ENCODE measurements at places on chromosomes 6 and 20.

GRCh38 chr6:42766163-42766670, 15.6 kb upstream of the BICRAL start:
- DNase-seq: no peak

DNA sequence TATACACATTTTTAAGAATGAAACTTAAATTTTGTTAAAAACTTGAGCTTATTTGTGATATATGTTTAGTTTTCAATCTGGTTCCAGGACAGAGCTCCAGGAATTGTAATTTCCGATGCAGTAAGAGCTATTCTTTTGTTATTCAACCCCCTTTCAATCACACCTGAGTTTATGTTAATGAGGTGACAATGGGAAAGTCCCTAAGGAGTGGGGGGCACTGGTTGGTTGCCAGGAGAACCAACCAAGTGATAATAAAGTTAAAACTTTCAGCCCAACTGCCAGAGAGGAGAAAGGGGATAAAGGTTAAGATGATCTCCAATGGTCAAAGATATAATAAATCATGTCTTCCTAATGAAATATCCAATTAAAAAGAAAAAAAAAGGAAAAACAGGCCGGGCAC, 19.8 kb downstream of the MDN1 start:
- no peak for DNase-seq

GRCh38 chr6:110415086-110415916, at the start of gene DDO:
TSS of gene DDO (minus strand) at chr6:110415575. CDS start at chr6:110413462, 2,113 bp downstream.
- DNase-seq: no peak

- DNase-seq: no peak
Measured at GRCh38 chr6:17059022-17059421, 42.8 kb upstream of the STMND1 start.

DNA sequence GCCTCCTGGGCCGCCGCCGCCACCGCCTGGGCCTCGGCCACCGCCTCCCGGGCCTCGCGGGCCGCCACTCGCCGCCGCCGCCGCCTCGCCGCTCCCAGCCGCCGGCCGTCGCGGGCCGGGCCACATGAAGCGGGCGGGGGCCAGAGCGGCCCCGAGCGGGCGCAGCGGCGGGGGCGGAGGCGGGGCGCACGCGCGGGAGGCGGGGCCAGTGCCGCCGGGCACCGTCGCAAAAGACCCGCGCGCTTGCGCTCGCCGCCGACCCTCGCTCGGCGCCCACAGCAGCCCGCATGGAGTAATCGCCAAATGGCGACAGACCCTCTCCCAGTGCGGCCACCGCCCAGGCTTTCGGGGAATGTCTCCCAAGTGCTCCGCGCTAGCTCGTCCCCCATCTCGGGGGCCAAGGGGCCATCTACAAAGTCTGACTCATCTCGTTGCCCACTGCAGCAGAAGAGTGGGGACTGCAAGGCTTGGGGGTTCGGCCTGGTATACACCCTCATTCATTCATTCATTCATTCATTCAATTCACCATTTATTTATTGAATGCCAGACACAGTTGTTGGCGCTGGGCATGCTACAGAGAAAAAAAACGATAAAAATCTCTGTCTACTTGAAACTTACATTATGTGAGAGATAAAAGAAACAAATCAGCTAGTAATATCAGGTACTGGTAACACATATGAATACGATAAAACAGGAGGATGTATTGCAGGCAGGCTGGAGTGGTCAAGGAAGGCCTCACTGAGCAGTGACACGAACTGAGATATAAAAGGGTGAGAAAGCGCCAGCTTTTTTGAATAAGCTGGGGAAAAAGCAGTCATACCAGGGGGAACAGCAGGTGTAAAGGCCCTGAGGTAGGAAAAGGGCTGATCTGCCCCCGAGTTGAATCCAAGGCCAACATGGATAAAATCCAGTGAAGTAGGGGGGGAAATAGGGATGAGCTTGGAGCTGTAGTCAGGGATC, at the start of gene B4GALT5:
B4GALT5 (minus strand) TSS at position 126 of the 960 bp plus-strand sequence. CDS start 188 bp downstream, outside the sequence.
- DNase-seq: peak; percentile 41

- no peak for DNase-seq
Measured at GRCh38 chr6:167817729-167818128, 9.0 kb upstream of the AFDN start.

- DNase-seq: no peak
Measured at GRCh38 chr6:144724818-144725217, 439.7 kb downstream of the UTRN start.

DNA sequence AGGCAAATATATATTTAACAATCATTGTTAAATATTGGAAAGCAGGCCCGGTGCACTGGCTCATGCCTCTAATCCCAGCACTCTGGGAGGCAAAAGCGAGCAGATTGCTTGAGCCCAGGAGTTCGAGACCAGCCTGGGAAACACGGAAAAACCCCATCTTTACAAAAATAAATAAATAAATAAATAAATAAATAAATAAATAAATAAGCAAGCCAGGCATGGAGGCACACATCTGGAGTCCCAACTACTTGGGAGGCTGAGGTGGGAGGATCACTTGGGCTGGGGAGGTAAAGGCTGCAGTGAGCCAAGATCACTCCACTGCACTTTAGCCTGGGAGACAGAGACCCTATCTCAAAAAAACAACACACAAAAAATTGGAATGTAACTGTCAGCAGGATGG, 53.7 kb downstream of the ZFP64 start:
- DNase-seq: no peak

DNA sequence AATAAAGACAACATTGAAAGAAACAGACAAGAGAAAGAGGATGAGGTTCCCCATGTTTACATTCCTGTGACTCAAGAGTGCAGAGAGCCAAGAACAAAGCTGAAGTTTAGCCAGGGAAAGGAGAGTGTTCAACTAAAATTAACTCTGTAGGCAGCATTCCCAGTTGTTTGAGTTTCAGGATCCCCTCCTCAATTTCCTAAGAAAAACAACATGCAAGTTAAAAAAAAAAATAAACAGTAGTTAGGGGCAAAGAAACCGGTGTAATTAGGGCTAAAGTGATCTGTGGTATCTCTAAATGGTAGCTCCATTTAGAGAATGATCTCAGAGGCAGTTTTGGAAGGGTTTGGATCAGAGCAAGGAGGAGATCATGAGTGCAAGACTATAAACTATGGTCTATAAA, 30.9 kb upstream of the RAB23 start:
- no peak for DNase-seq

DNA sequence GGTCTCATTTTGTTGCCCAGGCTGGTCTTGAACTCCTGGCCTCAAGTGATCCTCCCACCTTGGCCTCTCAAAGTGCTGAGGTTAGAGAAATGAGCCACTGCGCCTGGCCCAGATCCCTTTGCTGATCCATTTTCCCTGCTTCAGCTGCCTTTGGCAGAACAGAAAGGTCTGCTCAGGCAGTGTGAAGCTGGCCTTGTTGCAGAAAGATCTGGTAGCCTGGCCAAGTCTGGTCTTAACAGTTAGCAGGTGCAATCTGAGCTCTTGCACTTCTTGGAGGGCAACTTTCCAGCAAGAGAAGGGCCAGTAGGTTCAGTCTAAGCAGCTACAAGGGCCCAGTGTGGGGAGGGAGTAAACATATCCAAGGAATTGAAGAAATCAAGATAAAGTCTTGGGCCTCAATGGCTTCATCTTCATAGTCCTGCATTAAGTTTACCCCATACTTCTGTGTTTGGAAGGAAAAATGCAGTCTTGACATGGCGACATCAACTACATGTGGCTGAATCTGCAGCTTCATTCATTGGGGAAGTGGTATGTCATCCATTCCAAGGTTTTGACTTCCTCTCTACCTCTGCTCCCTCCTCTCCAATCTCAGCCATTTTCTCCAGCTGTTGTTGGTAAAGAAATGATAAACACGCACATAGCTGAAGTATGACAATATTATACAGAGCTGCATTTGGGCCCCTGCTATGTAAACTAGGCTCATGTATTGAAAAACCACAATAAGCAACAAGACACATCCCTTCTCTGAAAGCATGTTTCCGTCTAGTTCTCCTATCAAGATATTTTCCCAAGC, 39.0 kb upstream of the NEDD9 start:
- no peak for DNase-seq

- no peak for DNase-seq
Measured at GRCh38 chr20:13402171-13402760, 181.2 kb downstream of the ISM1 start.

DNA sequence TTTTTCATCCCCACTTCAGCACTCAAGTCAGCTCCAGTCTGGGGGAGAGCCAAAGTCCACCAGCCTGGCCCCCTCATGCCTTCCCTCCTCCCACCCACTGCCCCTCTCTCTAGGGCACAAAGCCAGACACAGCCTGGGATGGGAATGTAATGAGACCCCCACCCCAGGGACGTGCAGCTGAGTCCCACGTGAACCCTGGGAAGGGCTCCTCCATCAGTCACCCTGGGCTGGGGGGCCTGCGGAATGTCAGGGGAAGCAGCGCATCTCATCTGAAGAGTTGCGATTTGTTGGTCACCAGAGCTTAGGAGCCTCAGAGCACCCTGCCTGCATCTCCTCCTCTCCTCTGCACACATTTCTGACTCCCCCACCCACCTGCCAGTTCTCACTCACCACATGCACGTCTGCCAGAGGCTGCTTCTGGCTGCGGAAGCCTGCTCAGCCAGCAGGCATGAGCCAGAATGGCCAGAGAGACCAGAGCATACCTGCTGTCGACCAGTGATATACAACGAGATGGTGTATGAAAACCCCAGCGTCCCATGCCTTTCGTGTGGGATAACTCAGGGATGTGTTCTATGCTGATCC, 167.1 kb upstream of the TOP1 start:
- no peak for DNase-seq

DNA sequence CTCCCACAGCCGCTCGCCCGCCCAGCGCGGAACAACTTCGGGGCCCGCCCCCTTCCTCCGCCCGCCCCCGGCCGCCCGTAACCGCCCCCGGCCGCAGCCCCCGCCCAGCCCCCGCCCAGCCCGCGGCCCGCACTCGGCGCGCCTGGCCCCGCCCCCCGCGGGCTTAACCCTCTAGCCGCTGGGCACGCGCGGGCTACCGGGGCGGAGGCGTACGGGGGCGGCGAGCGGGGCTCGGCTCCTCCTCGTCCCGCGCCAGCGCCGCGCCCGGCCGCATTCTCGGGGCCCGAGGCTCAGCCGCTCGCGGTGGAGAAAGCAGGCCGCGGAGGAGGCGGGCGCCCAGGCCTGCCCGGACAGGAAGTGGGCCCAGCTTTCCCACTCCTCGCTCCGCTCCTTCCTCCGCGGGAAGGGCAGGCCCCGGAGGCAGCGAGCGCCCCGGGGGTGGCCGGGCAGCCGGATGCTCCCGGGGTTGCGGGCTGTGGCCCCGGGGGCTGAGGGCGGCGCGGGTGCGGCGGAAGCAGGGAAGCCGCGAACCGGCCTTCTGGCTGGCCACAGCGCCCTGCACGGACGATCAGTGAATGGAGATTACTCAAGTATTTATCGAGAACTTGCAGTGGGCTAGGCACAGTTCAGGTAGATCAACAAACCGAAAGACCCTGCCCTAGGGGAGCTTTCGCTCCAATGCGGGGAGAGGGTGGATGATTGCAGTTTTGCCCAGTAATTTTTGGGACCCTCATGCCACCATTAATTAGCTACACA, at the start of gene TRAM2:
TRAM2 (minus strand) TSS at position 39 of the 756 bp plus-strand sequence. CDS start 145 bp downstream, outside the sequence.
- peak; percentile 77 for DNase-seq

GRCh38 chr20:17343656-17344452, 117.0 kb downstream of the PCSK2 start:
- DNase-seq: no peak

GRCh38 chr20:48181261-48181935, 396.1 kb upstream of the SULF2 start:
- no peak for DNase-seq

GRCh38 chr20:48626226-48626937, 201.4 kb downstream of the PREX1 start:
- no peak for DNase-seq

GRCh38 chr20:58378704-58379103, 10.3 kb upstream of the VAPB start:
- DNase-seq: no peak

DNA sequence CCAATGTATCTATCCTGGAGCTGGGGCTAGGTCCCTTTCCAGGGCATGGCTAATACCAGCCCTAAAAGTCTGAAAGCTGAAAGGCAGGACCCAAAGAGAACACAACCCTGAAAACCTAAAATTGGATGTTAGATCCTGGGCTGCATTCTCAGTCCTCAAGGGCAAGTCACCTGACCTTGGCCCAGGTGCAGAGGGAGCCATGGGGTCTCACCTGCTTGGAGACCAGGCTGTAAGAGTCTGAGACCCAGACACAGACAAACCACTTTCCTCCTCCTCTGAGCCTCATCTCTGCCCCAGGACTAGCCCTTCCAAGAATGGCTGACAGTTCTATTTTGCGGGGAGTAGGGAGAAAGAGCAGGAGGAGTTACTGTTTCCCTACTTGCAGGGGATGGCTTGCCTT, 60.0 kb downstream of the EFCAB8 start:
- no peak for DNase-seq

DNA sequence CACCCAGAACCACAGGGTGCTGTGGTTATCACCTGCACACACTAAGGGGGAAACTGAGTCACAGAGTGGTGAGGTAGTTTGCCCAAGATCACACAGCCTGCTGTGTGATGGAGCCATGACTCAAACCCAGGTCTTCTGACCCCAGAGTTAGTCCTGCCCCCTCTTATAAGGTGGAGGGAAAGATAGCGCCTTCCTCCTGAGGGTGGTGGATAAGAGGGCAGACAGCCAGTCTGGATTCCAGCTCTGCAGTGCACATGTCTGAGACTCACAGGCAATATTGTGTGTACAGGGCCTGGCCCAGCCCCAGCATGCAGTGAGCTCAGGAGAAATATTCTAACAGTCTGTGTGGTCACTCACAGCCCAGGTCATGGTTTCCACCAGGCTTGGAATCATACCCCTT, 393.7 kb downstream of the CDH4 start:
- no peak for DNase-seq

DNA sequence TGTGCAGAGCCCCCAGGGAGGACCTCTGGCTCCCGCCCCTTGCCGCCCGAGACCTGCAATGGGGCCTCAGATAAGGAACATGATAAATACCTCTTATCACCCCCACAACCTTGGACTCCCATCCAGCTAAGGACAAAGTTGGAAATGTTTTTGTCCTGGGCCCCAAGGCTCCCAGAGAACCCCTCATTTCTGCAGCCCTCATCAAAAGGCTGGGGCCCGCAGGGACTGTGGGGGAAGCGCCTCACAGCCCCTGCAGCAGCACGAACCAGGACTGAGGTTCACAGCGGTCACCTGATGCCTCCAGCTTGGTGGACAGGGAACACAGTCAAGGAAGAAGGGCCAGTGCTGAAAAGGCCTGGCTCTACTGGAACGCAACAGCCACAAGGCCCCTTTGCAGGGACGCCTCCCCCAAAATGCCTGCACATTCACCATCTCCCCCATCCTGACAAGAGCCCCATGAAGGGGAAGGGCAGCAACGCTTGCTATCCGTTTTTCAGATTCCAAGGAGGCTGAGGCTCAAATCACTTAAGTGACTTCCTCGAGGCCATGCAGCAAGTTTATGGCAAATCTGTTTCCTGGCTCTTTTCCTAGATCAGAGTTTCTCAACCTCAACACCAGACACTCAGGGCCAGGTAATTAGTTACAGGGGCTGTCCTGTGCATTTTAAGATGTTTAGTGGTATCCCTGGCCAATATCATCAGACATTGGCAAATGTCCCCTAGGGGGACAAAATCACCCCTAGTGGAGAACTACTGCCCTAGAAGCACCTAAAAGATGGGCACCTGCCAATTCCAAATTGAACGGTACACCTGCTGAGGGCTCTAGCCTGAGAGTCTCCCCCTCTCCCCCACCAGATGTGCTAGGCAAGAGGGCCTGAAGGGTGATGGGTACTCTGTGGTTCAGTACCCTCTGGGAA, 10.6 kb downstream of the TFEB start:
- no peak for DNase-seq
